Stimulated activated CD4-positive, alpha-beta T cell treated with anti-CD3 and anti-CD28 coated beads, Interleukin-15, amount 100 ng/mL, for 1 hour (primary cell): ENCODE measurements at places on chromosomes 7 and 10.

- no peak for DNase-seq
Measured at GRCh38 chr10:120138689-120139088, 246.2 kb downstream of the SEC23IP start.

DNA sequence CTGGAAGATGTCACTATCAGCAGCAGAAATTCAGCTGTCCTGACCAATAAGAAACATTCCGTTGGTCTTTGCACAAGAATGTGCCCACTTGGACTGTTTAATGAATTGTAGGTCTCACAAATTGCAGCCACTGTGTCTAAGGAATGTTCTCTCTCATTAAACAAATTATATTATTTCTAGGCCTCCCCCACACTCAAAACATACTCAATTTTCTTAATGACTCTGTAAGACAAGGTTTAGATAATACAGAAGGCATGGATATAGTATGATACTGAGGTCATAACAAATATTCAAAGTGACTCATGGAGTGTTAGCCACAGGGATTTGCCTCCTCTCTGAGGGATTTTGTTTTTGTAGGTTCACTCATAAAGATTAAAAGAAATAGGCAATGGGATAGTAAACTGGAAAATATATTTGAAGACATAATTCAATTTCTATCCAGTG lies 197.5 kb downstream of the PTN start:
- no peak for DNase-seq

DNA sequence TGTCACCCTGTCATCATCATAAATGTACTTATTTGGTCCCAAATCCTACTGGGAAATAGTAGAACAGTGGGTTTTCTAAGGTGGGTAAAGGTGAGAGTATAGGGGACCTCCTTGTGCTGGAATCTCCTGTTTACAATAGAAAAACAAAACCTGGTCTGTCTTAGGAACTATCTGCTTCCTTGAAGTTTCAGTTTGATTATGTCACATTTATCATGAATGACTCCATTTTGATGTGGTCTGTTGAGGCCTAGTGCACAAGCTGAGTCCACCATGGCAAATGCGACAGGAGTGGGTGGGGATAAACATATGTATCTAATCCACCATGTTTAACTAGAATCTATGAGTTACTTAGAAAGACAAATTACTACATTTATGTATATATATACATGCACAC lies 13.0 kb upstream of the REPIN1 start:
- no peak for DNase-seq

- no peak for DNase-seq
Measured at GRCh38 chr10:95516774-95517373, 44.3 kb downstream of the SORBS1 start.

DNA sequence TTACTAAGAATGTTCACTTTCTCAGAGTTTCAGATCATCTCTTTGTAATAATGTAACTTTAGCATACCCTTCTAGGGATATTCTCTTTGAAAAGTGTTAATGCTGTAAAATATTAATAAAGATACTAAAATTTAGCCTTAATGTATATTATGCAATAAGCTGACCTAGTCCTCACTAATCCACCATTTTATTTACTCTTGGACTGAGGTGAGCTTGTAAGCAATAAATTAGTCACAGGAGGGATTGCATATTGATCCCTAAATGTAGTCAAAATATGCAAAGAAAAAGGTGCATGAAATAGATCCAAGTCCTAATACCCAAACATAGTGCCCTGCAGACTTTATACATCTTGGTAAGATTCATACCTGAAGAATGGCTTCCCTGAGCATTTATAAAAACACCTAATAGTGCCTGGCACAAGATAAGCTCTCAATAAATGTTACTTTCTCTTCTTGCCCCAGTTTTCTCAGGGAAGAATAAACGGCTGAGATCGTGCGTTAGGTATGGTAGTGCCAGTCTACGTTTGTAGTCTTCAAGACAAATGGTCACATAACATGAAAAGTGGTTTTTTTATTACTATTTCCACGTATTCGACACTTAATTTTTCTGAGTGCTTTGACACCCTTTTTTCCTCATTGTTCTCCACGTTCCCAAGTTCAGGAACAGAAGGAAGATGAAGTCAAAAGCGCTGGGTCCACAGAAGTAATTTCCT lies 14.3 kb downstream of the INSIG1 start:
- DNase-seq = no peak

DNA sequence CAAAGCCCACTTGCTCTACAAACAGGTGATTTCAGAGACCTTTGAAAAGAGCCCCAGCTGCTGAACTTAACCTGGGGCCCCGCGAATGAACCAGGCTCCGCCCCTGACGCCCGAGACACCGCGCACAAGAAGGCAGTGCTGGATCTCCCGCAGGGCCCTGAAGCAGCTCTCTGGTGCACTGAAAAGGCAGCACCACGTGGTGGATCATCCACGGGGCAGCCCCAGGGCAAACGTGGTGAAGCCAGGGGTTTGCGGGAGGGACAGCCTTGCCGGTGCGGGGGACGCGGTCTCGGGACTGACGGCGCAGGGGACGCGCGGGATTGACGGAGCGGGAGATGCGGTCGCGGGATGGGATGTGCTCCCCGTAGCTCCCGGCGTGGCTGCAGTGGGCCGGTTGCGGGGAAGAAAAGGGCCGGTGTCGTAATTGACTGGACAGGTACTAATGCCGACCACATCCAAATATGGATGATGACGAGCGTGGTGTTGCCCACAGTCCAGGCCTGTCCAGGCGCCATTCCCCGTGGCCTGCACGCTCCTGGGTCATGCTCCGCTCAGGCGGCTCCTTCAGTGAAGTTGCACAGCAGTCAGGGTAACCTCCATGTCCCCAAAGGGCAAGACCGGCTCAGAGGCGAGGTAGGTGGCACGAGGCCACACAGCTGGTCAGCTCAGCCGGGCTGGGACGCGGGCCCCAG lies 421.1 kb downstream of the DNAJB6 start:
- no peak for DNase-seq
